Forelimb muscle (tissue), 1 donor: ENCODE measurements at places on chromosomes 2 and 18. TPM values are rescaled to one million over a fixed set of nuclear protein-coding genes. Genes with fewer than 3 reads are reported as not detected.
A peak's percentile ranks its signal among the peaks of the same experiment; 100 is the strongest.

DNA sequence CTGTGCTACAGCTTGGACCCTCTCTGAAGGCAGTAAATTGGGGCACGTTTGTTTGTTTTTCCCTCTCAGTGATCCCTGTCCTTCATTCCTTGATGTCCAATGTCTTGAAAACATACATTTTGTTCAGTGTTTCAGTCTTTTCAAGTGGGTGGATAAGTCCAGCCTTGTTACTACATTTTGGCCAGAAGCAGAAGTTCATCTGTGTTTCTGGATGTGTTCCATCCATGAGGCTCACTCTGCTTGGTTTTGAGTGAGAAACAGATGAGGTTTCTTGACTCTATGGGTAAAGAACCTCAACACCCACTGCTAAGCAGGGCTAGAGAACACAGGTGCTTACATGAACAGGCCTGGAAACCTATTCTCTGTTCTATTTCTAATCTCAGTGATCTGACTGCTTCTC is 74.5 kb upstream of the RFX8 start:
- no peak for DNase-seq

DNA sequence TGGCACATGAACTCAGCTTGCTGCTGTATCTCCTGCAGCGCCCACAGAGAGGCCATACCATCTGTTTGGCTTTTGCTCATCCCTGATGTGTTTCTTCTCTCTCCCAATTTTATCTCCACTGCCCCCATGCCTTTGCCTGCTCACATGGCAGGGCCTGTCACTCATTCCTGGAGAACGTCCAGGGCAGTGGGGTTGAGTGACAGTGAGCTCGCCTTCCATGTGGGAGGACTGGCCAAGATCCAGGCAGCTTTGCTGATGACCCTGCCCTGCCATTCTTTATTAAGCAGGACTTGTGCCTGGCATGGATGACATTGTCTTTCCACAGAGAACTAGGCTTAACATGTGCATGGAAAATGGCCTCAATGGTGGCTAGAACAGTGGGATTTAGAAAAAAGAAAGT is 230.5 kb upstream of the THSD7B start:
- no peak for DNase-seq

Gene ERBB4
- polyA plus RNA-seq: 8.8 TPM

DNA sequence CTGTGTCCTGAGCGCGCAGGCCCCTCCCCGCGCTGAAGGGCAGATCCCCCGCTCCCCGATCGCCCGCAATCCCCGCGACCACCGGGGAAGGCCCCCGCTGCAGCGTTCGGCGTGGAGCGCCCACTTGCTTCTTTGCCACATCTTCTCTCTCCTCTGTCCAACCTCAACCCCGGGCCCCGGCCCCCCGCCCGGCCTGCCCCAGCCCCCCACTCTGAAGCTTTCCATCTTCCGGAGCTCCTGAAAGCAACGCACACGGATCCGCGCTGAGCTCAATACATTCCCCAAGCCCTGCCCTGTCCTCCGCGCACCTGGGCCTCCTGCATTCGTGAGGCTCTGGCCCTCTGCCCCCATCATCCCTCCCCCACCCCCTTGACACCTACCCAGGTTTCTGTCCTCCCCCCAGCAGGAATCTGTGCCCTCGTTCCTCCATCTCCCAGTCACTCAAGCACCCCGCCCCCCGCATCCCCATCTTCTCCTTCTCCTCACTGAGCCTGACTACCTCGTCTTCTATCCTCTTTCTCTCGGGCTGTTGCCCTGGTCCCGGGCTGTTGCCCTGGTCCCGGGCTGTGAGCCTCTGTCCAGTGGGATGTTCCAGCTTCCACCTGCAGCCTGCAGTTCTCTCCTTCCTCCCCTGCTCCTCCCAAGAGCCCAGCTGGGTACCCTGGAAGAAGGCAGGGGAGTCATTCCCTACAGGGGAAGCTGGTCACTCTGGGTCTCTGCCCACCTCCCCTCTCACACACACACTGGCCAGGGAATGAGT is 7.8 kb downstream of the SPEG start:
- DNase-seq: no peak

DNA sequence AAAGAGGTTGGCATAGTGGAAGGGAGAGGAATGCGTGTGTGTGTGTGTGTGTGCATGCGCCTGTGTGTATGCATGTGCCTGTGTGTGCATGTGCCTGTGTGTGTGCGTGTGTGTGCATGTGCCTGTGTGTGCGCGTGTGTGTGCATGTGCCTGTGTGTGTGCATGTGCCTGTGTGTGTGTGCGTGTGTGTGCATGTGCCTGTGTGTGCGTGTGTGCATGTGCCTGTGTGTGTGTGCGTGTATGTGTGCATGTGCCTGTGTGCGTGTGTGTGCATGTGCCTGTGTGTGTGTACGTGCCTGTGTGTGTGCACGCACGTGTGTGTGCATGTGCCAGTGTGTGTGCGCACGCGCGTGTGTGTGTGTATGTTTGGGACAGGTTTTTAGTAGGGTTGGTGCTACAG is 205.1 kb downstream of the MEMO1 start:
- DNase-seq: no peak

DNA sequence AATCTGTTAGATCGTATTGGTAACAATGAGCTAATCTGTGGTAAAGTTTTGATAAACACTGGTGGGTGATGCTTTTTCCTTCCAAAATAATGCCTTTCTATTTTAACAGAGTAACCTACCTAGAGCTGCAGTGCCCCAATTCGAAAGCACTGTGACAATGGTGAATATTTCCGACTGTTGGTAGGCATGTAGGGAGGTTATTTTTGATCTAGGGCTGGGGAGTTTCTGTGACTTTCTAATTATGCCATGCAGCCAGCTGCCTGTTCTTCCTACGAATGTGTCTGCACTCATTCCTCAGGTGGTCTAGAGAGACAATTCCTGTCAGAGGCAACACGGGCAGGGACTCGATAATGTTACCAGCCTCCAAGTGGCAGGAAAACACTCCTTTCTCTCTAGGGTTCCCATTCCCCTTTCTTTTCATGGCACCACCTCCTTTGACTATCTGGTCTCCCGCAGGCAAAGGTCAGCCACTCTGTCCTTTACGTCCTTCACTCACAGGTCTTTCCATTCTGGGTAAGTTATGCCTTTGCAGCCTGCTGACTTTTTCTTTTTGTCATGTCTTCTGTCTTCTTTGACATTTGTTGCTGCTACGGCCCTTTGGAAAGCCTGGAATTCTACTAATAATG is 167.2 kb upstream of the MGAT5 start:
- no peak for DNase-seq

GRCh38 chr2:223580951-223581350 is 21.2 kb downstream of the SCG2 start:
- peak; percentile 55 for DNase-seq

Gene PASK
- polyA plus RNA-seq: 5.0 TPM

GRCh38 chr2:28358668-28359201 is 33.9 kb upstream of the FOSL2 start:
- no peak for DNase-seq
